Activated T-cell treated with anti-CD3 and anti-CD28 coated beads, Interleukin-2, amount 50 U/mL, for 1 hour (primary cell): ENCODE measurements at places on chromosomes 5 and 9.

GRCh38 chr5:33433303-33434240, 7.2 kb upstream of the TARS1 start:
- no peak for DNase-seq

DNA sequence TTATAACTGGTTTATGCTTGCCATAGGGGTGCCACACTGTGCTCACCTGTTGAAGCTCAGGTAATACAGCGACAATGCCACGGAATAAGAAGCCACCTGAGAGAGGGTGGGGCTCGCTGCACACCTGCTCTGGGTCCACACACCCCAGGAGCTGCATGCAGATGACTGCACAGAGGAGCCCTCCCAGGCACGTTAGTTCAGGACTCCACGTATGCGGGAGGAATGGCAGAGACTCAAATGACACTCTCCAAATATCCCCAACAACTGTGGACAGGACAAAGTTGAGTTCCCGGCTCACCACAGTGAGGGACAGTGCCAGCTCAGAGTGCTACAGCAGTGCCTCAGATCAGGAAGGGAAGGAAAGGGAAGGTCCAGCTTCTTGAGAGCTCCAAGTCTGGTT, 5.8 kb upstream of the FCN1 start:
- DNase-seq: no peak

GRCh38 chr5:63164838-63165535, 586.4 kb downstream of the LRRC70 start:
- DNase-seq: no peak

GRCh38 chr5:62643556-62644451, 65.2 kb downstream of the LRRC70 start:
- DNase-seq: no peak

DNA sequence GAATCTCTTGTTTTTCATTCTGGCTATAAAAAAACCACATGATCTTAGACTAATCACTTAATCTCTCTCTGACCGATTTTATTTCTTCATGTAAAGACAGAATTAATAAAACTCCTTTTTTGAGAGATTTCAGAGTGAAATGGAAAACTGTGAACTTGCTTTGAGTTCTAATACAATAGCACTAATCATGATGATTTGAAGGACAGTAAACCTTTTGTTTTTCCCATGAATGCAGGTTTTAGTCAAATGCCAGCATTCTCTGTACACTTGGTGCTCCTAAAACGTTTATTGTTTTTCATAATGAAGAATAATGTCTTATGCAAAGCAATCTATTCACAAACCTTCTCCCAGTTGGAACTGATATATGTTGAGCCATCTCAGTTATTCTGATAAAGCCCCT, 86.8 kb downstream of the SLC24A2 start:
- DNase-seq: no peak

- DNase-seq: no peak
These were observed 27.8 kb upstream of the SEMA4D start for GRCh38 chr9:89525446-89526374.

GRCh38 chr5:73960426-73960825, 334.4 kb downstream of the ARHGEF28 start:
- no peak for DNase-seq

DNA sequence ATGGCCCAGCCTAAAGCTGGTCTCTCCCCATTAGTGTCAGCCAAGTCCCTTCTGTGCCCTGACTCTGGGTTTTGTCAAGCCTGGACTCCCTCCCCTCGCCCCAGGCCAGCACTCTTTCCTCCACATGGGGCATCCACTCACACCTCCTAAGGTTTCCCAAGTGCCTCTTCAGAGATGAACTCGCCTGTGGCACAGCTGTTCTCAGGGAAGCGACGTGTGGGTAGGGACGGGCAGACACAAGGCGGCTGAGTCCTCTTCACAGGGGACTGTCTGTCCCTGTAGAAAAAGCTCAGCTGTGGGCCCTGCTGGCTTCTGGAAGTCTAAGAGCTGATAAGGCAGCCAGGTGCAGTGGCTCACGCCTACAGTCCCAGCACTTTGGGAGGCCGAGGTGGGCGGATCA, 78.5 kb downstream of the CACNA1B start:
- DNase-seq: no peak

DNA sequence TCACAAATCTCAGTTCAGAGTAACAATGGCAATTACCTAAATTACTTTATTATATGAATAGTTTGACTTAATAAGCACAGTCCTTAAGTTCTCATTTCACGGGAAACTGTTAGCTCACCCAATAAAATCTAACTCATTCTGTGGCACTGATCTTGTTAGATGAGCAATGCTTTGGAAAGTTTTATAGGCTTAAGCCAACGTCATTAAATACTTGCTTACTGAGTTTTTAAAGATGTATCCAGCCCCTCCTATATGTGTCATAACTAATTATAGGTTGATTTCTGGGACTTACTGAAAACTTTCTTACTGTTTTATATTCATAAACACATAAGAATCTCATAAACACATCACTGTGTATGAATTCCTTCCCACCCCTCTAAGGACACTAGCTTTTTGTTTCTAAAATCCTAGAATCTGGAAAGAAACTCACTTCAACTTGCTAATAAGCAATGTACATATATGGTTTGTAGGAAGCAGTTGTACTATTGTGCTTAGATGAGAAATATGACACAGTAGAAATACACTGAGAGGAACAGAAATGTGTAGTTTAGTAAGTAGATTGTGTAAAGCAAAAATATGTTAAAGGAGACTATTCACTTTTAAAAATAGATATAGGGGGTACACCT, 14.1 kb upstream of the MARCOL start:
- no peak for DNase-seq

DNA sequence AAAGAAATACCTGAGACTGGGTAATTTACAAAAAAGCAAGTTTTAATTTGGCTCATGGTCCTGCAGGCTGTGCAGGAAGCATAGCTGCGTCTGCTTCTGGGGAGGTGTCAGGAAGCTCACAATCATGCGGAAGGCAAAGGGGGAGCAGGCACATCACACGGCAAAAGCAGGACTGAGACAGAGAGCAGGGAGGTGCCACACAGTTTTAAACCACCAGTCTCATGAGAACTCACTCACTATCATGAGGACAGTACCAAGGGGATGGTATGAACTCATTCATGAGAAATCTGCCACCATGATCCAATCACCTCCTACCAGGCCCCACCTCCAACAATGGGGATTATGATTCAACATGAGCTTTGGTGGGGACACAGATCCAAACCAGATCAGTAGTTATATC, 96.2 kb downstream of the OSTF1 start:
- no peak for DNase-seq

DNA sequence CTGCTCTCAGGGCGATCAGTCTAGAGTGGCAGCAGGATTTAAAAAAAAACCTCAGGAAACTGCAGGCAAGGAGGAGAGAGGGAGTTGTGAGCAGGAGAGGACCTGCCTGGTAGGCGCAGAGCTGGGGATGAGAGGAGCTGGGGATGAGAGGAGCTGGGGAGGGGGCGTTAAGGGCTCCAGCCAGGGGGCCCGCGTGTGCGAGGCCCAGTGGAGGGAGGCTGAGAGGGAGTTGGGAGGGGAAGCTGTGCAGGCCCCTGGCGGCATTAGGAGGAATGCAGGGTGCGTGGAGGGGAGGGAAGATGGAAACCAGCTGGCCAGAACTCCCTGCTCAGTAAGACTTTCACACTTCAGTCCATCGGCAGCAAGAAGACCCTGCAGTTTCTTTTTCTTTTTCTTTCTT, 45.2 kb upstream of the HMCN2 start:
- DNase-seq: no peak

DNA sequence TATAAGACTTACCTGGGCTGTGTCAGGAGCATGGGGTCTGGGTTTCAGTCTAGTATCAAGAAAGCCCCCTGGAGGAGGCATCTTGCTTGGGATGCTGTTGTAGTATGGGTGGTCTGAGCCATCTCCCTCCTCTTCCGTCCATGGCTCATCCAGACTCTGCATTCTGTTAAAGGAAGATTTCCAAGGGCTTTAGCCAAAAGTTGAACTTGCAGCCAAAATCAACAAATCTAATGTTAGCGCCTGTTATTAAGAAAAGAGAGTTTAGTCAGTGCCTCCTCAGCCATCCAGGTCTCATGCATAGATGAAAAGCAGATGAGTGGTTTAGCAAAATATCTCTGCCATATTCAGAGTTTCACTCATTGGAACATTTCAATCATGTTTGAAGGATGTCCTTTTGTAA, 55.6 kb downstream of the S1PR3 start:
- DNase-seq: no peak

DNA sequence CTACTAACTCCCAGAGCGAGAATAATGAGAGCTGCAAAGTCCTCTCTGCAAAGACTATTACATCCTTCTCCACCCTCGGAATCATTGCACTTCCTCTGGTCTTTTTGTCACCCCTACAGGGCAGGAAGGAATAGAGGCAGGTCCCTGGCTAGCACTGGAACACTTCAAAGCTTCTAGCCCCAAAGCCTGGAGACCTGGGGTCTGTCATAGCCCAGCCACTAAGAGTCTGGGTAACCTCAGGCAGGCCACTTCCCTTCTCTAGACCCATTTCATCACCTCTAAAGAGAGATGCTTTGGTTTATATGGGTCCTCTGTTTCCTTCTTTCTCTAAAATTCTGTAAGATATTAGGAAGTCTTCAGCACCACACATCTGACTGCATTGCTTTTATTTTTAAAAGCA, 6.7 kb downstream of the ADRB2 start:
- DNase-seq: no peak

GRCh38 chr5:58622936-58623871, 40.3 kb downstream of the RAB3C start:
- DNase-seq: no peak

GRCh38 chr5:150001660-150002486, 1.3 kb downstream of the HMGXB3 start:
- DNase-seq: peak; percentile 62

- no peak for DNase-seq
These were observed 434 bp downstream of the GLRX start for GRCh38 chr5:95822043-95822541.

DNA sequence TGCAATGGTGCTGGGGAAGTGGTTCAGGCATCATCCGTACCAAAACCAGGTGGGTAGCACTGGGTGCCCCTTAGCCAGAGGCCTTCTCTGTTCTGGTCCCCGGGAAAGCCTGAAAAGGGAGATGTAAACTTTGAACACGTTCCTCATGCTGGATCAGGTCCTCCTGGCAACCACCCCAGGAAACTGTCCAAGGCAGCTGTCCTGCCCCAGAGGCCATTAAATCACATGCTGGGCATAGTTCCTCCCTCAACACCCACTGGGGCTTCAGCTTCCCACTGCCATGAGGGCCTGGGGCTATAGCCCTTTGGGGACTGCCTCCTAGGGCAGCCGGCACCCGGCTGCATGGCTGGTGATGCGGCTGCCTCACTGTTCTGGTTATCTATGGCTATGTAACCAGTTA, 228.9 kb upstream of the MVB12B start:
- DNase-seq: no peak

GRCh38 chr9:37264539-37264938, 144.2 kb downstream of the ZCCHC7 start:
- no peak for DNase-seq

DNA sequence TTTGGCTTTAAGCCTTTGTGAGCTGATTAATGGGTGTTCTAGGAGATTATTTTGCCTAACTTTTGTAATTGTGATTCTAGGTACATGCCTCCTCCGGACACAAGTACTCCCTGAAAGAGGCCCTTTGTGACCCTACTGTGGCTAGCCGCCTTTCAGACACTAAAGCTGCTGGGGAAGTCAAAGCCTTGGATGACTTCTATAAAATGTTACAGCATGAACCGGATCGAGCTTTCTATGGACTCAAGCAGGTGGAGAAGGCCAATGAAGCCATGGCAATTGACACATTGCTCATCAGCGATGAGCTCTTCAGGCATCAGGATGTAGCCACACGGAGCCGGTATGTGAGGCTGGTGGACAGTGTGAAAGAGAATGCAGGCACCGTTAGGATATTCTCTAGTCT, 13.6 kb downstream of the ITGA1 start:
- no peak for DNase-seq

DNA sequence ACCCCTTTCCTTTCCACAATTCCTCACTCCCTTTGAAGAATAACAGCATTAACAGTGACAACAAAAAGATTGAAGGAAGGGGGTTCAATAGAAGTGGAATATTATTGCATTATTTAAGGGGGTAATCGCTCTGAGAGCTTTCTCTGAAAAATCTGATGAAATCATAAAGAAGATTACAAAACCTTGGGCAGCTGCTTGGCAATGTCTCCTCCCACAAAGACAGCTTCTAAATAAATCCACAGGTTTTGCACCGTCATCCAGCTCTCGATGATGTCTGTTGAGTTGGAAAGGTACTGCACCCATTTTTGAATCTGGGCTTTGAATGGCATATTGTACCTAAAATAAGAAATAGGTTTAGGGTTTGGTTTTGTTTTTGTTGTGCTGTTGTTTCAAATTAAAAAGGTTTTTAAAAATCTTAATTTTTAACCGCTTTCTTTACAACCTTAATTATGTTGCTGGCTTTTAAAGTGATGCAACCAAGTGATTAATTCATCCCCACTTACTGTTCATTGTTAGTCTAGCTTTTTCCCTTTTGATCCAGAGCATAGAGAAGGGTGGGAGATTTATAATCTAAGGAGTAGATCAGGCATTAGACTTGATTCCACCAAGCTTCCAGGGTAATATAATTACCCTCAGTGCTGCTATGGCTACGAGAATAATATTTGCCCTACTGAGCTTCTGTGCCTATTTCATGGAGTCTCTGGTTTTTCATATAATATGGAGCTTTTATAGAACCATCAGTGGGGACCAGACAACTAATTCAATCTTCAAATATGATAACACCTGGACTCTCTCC, 85.0 kb downstream of the DNAH5 start:
- DNase-seq: no peak

DNA sequence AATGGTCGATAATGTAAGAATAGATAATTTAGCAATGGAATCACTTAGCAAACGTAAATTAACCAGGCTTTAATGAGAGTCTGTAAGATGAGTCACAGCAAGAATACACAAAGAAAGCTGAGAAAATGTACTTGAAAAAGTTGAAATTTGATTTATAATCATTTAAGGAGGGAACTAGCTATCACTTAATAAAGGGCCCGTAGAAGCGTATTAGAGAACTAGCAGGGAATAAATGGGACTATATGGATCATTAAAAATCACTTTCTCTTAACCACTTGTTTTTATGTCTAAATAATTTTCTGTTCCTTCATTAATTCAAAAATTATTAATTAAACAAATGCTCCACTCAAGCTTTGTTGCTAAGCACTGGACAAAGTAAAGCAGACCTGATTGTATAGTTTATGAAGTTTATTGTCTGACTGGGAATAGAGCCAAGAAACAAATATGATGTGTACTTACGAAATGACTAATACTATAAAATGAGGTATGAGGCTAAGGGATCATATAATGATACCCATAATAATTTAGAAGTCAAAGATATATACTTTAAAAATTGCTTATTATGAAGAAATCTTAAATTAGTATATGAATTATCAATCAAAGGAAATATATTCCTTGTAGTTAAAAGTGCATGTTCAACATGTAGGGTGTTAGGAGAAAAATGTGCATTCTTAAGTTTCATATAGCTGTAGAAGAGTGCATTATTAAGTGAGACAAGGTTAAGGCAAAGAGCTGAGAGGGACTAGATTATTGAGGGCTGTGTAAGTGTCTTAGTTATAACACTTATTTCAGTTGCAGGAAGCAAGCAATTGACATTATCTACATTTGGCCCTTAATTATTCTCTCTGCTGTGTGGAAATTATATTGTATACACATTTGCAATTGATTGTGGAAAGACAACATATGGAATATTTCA, 196.8 kb downstream of the PRDM9 start:
- DNase-seq: no peak

GRCh38 chr9:121498150-121498486, 1.5 kb downstream of the GGTA1 start:
- DNase-seq: no peak
